SK-N-DZ (cell line): ENCODE measurements at places on chromosomes 16 and 17.

- DNase-seq: peak; percentile 57
These were observed 194.0 kb upstream of the CIBAR2 start for GRCh38 chr16:85306071-85306792.

- DNase-seq: peak; percentile 76
These were observed 2.3 kb downstream of the NGFR start for GRCh38 chr17:49497148-49498028.

DNA sequence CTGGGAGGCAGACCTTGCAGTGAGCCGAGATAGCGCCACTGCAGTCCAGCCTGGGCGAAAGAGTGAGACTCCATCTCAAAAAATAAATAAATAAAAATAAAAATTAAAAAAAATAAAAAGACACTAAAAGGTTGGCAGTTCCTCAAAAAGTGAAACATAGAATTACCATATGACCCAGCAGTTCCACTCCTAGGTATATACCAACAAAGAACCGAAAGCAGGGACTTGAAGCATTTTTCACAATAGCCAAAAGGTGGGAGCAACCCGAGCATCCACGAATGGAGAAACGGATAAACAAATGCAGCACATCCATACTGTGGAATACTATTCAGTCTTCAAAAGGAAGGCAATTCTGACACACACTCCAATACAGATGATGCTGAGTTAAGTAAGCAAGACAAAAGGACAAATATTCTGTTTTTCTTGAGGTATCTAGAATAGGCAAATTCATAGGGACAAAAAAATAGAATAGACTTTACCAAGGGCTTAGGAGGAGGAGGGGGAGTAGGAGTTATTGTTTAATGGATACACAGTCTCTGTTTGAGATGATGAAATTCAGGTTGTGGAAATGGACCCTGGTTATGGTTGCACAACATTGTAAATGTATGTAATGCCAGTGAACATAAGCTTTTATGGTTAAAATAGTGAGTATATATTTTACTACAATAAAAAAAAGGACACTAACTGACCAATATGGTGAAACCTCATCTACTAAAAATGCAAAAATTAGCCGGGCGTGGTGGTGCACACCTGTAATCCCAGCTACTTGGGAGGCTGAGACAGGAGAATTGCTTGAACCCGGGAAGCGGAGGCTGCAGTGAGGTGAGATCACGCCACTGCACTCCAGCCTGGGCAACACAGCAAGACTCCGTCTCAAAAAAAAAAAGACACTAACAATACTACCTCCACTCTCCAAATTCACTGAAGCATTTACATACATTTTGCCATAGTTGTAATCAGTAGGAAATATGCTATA, 27.0 kb upstream of the SLC35B1 start:
- DNase-seq: no peak

- peak; percentile 73 for DNase-seq
These were observed 835 bp downstream of the NME4 start for GRCh38 chr16:397736-398332.

GRCh38 chr17:10196384-10196895, 2.0 kb downstream of the GAS7 start:
- DNase-seq: no peak
